ENCODE measurements at places on chromosomes 13 and 19.
A peak's percentile ranks its signal among the peaks of the same experiment; 100 is the strongest.

DNA sequence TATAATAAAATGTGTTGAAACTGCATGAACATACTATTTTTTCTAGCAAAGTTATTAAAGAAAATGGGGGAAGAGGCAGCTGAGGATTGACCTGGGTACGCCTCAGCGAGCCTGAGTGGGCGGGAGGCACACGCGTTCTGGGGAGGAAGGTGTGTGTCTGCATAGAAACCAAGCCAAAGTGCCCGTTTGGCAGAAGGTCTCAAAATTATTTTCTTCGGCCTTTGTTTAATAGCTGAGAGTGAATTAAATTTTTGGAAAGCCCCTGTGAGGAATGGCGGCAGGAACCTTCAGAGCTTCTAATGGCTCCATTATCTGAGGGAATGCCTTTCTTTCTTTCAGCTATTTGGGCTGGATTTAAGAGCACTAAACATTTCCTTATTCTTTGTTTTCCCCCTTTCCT is 5.2 kb downstream of the ZIC2 start:
- no peak for DNase-seq

- DNase-seq: no peak
These were observed 68.2 kb downstream of the MBD3L1 start for GRCh38 chr19:8900421-8900820.

- peak; percentile 45 for DNase-seq
These were observed 14.0 kb downstream of the SCGB2B2 start for GRCh38 chr19:34662919-34663318.

GRCh38 chr13:41199079-41199478 is 4.7 kb upstream of the KBTBD7 start:
- DNase-seq: no peak

GRCh38 chr13:44379885-44380284 is 6.3 kb downstream of the SERP2 start:
- DNase-seq: no peak

DNA sequence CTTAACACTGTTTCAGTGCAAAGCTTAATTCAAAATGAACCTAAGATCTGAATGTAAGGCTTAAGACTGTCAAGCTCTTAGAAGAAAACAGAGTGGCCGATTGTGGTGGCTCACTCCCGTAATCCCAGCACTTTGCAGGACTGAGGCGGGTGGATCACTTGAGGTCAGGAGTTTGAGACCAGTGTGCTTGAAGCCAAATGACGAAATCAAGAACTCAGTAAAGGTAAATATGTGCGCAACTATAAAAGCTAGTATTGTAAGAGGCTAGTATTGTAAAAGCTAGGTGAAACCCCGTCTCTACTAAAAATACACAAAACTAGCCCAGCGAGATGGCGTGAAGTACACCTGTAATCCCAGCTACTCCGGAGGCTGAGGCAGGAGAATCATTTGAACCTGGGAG is 12.7 kb downstream of the ATP4B start:
- DNase-seq: no peak

DNA sequence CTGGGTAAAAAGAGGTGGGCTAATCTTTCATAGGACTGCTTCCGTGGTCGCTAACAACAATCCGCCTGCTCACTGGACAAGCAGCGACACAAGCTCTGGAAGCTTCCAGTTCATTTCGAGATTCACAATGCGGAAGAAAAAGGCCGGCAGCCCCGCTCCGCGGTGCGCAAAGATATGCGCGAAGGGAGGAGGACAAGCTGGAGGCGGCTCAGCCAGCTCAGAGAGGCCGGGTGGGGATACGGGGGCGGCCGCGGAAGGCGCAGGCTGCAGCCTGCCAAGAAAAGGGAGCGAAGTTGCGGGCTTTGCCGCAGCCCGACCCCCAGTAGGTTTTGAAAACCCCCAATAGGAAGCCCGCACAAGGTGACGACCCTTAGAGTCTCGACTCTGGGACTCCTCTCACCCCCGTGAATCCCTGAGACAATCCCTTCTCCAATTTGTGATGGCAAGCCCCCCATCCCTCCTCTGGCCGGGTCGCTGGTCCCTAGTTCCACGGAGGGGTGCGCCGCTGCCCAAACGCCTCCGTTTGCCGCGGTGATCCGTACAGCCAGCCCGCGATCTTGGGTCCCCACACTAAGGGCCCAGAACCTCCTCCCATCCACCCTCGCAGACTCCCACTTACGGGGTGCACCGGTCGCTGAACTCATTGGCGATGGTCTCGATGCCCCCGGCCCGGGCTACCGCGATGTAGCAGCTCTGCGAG is 697 bp downstream of the HSPH1 start:
- DNase-seq: peak; percentile 59

DNA sequence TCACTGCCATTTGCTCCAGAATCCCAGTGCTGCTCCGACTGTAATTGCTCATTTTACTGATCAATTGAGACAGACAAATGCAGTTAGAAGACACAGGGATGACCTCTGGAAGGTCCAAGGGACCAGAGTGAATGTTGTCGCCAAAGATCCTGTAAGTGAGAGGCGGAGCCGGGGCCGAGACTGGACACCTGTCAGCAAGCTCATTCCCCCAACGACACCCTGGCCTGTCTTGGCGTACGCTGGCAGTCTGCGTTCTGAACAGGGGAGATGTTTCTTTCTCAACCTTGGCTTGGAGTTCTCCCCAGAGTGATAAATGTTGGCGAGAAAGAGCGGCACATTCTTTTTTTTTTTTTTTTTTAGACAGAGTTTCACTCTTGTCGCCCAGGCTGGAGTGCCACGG is 24.2 kb downstream of the GADD45B start:
- DNase-seq: no peak

DNA sequence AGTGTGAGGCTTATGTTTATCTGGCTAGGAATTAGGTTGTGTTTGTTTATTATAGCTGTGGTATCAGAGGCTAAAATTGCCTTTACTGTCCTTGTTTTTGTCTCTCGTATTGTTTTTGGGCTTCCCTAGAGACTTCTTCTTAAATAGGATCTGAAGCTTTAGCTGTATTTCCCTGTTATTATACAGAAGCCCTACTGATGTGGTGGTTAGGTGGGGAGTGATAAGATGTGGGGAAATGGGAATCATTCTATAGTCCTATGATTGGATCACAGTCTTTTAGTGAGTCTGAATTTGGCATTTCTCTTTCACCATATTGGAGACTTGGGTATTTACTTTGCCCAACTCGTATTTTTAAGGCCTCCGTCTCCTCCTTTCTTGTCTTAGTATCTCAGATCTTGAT is 8.3 kb upstream of the KL start:
- DNase-seq: no peak

DNA sequence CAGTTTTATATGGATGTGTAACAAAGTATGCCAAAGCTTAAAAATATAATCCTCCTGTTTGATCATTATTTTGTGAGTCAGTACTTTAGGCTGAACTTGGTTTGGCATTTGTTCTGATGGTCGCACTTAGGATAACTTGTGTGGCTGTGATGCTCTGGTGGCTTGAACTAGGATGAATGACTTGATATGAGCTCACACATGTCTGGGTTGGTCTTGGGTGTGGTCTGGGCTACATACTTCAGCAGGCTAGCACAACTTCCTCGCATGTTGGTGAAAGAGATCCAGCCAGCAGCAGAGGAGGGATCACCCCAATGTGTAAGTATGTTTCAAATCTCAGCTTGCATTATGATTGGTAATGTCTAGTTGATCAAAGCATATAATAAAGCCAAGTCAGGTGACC is 969.1 kb upstream of the PCDH9 start:
- DNase-seq: no peak

DNA sequence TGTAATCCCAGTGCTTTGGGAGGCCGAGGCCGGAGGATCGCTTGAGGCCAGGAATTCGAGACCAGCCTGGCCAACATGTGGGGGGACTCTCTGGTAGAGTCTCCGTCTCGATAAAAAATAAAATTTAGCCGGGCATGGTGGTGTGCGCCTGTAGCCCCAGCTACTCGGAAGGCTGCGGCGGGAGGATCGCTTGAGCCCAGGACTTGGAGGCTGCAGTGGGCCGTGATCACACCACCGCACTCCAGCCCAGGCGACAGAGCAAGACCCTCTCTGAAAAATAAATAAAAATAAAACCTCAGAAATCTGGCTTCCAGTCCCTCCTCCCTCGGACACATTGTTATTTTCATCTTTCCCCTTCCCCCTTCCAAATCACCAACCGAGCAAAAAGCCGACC is 332 bp downstream of the IRGQ start:
- DNase-seq: no peak

- no peak for DNase-seq
These were observed 5.7 kb downstream of the SLITRK1 start for GRCh38 chr13:83876546-83876945.

All from BE2C (cell line).